ENCODE measurements at places on chromosomes 6 and 20.

DNA sequence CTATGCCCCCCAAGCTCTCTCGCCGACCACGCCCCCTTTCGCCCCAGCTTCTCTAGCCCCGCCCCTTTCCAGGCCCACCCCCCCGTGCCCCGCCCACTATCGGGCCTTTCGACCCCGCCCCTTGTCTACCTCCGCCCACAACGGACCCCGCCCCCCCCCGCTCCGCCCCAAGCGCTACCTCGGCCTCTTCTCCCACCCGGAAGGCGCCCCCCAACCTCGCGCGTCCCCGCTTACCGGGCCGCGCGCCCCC is 200 bp downstream of the ZBTB22 start:
- no peak for DNase-seq

DNA sequence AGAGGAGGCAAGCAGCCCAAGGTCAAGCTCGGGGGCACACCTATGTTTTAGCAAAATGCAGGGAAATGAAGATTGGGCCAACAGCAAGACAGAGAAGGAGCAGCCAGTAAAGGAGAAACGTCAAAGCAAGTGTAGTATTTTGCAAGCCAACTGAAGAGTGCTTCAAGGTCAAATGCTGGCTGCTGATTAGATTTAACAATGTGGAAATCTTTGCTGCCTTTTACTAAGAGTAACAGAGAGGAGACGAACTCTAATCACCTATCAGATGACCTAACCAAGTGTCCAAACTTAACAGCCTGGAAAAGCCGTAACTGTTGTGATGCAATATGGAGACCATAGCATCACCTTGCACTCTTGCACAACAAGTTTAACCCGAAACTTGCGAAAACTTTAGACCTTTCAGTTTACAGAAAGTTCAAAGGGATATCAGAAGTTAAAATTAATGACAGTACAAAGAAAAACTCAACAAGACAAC is 30.4 kb downstream of the AKIRIN2 start:
- DNase-seq = no peak

- DNase-seq = no peak
These were observed 15.6 kb upstream of the GMPR start for GRCh38 chr6:16222826-16223225.

- DNase-seq = no peak
These were observed 31.7 kb upstream of the KCNK5 start for GRCh38 chr6:39260953-39261352.

- DNase-seq = no peak
These were observed 3.1 kb downstream of the SHPRH start for GRCh38 chr6:145960918-145961589.

DNA sequence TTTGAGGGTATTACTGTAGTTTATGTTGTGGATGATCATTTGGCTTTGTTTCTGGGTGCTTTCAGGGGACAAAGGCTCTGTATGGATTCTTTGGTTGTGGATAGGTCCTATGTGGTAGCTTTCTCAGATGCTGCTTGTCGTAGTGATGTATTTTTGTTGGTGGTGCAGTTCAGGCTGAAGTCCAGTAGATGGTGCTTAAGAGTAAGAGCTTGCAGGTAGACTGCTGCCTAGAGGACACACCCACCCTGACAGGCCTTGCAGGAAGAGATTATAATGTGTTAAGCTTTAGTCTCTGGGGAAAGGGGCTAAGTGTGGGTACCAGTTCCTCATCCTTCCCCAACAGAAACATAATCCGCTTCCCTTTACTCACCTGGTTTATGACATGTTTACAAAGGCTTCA is 62.6 kb upstream of the ADGRB3 start:
- DNase-seq = peak; percentile 50

- DNase-seq = no peak
These were observed 17.1 kb downstream of the RPRD1B start for GRCh38 chr20:38050686-38051085.

GRCh38 chr20:51493346-51493791 is 49.1 kb downstream of the NFATC2 start:
- DNase-seq = no peak

GRCh38 chr20:53611449-53611894 is 17.8 kb upstream of the ZNF217 start:
- DNase-seq = no peak

DNA sequence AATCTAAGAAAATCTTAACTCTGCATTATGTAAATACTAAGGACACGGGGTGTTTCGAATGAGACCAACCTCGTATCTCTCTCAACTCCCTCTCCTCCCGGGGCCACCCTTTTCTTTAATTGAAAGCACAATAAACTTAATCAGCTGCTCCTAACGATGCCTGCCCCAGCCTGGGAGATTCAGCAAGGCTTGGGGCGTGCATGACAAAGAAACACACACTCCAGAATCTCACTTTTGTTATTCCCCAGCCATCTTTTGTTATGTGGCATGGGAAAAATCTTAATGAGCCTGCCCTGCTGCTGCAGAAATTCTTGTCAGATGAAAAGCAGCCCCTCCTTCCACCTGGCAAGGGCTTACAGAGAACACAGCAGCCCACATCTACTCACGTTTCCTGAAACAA is 117.4 kb downstream of the TTLL2 start:
- DNase-seq = no peak

DNA sequence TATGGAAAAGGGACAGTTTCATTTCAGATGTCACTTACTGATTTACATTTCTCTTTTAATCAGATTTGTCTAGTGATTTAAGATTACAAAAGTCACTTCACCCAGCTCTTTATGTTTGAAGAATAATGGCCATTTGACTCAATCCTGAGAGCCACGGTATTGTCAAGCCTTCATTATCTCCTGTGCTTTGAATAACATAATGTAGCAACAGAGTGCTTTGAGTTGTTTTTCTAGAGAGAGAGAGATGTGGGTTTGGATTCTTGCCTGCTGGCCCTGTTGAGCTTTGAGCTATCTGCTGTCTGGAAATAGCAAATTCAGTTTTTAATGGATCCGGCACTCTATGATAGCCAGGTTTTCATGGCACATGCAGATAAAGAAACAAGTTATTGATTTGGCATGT is 478.4 kb upstream of the SOX4 start:
- peak; percentile 89 for DNase-seq

GRCh38 chr6:24313251-24314141 is 44.4 kb downstream of the DCDC2 start:
- no peak for DNase-seq

GRCh38 chr6:157982102-157982562 is 469 bp downstream of the SYNJ2 start:
- no peak for DNase-seq

DNA sequence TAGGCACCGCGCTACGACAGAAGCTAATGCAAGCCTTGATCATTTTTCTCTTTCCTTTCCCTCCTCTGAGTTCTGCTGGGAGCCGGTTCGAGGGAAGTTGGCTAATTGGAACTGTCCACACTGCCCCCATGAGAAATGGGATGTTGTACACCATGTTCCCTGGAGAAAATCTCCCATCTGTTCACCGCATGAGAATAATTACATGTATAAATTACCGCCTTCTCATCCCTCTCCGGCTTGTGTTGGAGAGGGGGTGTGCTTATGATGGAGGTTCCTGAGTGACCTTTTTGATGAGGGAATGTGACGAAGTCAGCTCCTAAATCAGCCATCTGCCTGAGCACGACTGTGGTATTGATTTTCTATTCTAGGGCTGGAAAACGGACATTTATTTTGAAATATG is 320.2 kb upstream of the SULF2 start:
- no peak for DNase-seq

GRCh38 chr6:31621991-31622390 is 1.5 kb downstream of the PRRC2A start:
- DNase-seq = no peak

DNA sequence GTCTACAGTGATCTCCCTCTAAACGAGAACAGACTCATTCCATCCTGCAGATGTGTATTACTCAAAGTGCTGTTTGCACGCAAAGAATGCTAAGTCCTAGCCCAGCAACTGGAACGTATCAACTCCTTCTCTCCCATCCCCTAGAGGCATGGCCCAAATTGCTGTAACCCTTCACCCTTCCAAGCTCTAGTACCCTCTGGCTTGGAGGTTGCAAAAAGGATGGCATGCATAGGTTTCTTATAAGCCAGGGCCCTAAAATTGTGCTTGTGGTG is 71.5 kb upstream of the TGM3 start:
- no peak for DNase-seq

GRCh38 chr6:3267162-3267561 is 8.4 kb downstream of the PSMG4 start:
- no peak for DNase-seq

DNA sequence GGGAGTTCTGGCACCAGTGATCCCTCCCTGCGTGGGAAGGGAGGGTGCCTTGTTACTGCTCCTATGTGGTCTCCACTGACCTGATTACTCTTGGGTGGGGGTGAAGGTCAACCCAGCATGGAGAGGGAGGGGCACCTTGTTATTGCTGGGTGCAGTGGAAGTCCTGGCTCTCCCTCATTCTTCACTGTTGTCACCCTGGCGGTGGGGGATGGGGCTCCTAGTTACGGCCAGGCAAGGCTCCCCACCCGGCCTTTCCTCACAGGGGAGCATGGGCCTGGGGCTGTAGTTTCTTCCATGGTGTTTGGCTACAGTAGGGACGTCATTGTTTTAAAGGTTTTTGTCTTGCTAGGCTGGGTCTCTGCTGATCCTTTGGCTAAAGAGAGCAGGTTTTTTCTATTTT is 40.8 kb downstream of the PACSIN1 start:
- no peak for DNase-seq

DNA sequence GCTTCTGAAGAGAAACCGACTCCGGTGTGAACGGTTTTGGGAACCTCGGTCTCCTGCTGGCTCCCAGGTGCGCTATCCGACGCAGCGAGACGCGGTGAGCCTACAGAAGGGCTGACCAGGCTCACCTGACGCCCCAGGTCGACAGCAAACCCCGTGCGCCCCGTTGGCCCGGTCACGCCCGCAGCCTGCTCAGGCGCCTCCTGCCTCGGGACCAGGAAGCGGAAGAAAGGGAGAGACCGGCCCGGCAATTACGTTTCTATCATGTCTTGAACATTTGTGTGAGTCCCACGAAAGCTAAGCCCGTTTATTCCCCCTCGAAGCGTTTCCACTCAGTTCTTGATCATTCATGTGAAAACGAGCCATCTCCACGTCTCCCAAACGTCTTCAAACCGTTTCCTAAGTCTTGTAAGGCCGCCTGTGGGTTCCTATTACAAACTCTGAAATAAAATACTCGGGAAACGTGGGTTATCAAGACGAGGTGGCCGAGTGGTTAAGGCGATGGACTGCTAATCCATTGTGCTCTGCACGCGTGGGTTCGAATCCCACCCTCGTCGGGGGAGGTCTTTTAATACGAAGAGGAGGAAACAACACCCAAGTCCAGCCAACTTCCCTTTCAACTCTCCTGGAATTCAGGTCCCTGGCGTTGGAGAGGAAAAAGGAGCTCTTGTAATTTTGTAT is 150.5 kb upstream of the PRSS16 start:
- DNase-seq = no peak

- DNase-seq = no peak
These were observed 30.8 kb upstream of the RUNX2 start for GRCh38 chr6:45297320-45297719.

GRCh38 chr20:59428441-59429205 is 128.2 kb downstream of the EDN3 start:
- no peak for DNase-seq

- DNase-seq = peak; percentile 46
These were observed 16.1 kb upstream of the VSTM2L start for GRCh38 chr20:37886851-37887297.

DNA sequence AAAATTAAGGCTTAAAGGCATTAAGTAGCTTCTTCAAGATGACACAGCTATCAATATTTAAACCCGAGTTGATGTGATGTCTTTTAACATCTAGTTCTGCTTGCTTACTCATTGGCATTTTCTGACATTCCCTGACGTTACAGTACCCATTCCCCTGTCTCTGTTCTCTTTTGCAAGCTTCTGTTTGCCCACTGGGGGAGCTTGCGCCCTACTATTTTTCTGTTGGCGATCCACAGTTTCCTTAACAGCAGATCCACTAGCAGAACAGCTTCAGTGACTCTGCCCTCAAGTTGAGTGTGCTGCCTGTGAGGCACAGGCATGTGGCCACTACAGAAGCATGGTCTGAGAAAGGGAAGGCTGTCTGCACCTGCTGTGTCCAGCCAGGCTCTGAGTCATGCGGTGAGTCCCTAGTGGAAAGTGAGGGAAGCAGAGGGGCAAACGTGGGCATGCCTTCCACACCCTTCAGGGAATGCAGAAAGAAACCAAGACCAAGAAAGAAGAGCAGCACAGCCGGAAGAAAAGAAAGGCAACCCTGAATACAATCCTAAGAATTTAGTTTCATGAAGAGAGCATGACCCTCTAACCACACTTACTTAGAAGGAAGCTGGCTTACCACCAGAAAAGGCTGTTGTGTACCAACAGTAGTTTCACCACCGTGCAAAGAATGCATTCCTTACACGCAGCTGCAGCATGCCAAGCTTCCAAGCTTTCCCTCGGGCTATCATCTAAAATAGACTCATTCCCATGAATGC is 97.7 kb upstream of the VGLL2 start:
- DNase-seq = no peak

DNA sequence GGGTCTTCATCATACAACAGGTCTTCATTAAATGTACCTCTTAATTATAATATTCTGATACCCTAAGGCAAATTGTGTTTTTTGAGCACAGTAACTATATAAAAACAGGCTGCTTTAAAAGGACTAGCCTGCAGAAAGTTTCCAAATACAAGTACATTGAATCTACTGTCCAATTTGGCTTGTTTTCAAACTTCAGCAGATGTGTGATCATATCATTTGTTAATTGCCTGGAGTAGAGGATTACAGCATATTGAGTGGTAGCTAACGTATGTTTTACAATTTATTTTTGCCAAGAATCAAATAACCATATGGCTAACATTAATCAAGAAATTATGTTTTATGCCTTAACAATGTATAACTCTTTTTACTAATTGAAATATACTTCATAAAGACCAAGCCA is 12.6 kb downstream of the TINAG start:
- DNase-seq = no peak

DNA sequence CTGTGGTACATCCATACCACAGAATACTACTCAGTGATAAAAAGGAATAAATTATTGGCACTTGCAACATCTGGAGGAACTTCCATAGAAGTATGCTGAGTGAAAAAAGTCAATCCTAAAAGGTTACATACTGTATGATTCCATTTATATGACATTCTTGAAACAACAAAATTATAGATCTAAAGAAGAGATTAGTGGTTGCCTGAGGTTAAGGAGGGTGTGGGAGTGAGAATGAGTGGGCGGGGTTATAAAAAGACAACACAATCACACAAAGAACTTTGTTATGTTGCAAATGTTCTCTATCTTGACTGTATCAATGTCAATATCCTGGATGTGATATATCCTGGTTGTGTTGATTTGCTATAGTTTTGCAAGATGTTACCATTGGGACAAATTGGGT is 21.2 kb downstream of the SNRPB start:
- no peak for DNase-seq

- no peak for DNase-seq
These were observed 15.3 kb downstream of the TCFL5 start for GRCh38 chr20:62846166-62846890.

- no peak for DNase-seq
These were observed 78.7 kb downstream of the GMDS start for GRCh38 chr6:2166717-2167116.

All from DMS153 (cell line).